ENCODE measurements at places on chromosomes 6 and 20.
A peak's percentile ranks its signal among the peaks of the same experiment; 100 is the strongest.

DNA sequence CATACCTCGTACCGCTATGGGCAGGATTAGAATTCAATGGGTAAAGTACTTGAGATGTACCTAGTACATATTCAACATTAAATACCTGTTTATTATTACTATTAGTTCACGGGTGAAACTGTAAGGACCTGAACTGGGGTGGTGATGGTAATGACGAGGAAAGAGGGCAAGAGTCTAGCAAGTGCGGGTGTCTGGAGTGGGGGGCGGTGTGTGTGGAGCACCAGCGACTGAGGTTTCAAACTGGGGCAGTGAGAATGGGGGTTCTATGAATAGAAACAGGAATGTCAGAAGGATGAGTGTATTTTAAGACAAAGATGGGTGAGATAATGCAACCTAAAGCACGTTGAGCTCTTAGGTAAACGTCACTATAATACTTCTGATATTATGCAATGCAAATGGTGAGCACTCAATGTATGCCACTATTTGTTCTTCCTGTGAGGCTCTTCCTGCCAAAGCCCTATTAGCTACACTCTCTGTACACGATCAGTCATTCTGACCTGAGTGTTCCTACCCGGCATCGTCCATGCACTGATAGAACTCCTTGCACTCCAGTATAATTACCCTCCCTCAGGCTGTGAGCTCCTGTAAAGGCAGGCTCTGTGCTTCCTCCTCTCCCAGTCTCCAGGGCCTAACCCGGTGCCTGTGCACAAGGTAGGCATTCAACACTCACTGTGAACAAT is 55.0 kb downstream of the ALDH5A1 start:
- no peak for DNase-seq

DNA sequence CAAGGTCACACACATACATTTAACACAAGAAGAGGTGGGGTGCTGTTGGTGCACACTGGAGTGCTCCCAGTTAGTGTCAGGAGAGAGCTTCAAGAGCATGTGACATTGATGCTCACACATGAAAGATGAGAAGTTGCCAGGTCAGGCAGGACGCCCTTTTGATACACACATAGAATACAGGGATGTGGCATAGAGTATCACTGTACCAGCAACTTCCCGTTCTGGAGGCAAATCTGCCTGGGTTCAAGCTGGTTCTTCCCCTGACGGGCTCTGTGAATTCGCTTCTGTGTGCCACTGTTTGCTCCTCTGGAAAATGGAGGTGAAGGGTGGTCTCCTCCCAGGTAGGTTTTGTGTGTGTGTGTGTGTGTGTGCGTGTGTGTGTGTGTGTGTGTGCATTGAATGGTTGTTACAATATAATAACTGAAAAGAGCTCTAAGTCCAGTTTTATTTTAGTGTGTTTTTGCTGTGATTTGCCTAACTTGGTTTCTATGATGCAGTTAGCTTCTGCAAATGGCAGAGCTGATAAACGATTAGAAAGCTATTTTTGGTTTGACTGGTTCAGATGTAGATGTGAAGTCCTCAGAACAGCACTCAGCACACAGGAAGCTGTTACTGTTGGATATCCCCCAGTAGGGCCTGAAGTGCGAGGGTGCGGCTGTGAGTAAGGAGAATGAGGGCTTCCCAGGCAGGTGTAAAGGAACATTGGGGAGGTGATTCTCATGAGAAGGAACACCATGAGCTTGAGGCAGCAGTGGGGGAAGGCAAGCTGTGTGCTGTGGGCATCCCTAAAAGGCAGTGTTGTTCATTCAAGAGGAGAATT is 53.4 kb downstream of the HIVEP1 start:
- no peak for DNase-seq

- DNase-seq, result no peak
These were observed 3.1 kb downstream of the PPP1R18 start for GRCh38 chr6:30683183-30683979.

DNA sequence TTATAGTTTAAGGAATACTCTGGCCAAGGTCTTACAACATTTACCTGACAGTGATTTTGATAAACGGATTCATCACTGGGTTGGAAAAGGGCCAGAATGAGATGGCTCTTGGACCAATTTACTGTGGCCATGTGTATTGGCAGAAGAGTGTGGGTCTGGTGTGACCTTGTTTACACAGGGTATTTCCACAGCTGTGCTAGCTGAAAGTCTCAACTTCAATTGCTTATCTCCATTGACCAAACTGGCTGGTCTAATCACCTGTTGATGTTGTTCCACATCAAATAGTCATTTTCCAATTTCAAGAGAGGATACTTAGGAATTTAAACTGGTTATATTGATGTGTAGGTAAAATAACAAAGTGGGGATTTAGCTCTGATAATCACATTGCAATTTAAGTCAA is 501.6 kb upstream of the MAP3K7 start:
- no peak for DNase-seq

DNA sequence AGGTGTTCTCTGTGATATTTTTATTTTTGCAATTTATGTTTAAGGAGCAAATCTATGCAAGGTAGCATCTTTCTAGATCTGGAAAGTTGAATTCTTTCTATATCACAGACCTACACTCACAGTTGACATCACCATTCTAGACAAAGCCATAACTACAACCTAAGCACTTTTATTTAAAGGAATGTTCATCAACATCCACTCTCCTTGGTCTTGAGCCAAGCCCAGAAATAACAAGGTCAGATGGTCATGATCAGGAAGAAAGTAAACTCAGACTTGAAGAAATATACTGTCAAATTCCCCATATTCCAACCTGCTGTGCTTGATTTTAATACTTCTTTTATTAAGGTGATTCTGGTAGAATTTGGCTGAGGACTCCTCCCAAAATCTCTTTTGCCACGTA is 32.2 kb downstream of the MMUT start:
- DNase-seq, result no peak

DNA sequence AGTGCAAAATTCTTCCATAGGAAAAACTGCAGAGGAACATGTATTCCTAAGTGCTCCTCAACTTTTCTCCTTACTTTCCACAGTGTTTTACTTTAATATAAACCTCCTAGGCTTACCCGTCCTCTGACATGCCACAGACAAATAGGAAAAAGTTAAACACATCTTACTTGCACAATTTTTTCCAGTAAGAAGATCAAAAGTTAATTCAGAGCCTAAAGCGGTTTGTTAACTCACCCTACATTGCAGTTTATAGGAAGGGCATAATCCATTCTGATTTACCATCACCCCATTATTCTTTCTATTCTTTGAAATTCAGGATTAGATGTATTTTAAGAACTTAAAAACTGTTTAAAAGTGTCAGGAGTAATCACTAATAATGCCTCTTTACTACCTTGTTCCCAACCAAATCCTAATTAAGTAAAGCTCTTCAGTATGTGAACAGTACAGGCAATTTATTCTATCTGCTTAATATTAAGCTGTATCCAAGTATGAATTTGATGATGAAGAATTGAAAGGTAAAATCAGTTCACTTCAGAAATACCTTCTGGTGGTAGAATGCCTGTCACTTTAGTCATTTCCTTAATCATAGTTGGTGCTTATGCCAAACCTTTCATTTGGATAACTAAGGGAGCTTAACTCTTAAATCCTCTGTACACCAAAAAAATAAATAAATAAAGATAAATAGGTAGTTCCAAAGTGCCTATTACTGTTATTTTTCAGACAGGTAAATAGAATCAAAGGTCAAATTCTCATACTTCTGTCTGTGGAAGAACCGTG is 292.0 kb downstream of the ALDH8A1 start:
- no peak for DNase-seq

DNA sequence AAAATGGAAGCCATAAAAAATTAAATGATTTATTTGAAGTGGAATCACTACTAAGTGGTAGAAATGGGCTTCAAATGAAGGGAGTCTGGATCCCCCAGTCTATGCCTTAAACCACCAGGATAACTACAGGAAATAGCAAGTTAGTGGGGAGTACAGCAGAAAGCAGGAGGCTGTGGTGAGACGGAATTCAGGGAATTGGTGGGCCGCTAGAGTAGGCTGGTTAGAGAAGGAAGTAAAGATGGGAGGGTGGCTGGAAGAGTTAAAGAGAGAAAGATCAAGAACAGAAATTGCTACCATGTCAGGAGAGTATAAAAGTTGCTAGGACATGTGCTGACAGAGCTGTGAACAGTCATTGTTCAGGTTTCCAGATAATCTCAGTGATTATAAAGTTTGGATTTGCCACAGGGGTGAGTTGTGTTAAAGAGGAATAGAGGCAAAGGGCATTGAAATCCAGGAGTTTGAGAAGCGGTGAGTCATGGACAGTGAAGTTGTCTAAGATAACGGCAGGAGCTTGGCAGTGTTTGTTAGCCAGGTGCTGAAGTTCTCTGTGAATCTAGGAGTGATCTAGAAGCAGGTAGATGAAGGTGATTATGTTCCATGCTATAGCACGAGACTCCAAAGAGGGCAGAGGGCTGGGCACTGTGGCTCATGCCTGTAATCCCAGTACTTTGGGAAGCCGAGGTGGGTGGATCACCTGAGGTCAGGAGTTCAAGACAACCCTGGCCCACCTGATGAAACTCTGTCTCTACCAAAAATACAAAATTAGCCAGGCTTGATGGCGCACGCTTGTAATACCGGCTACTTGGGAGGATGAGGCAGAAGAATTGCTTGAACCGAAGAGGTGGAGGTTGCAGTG is 13.7 kb upstream of the HINT3 start:
- no peak for DNase-seq

DNA sequence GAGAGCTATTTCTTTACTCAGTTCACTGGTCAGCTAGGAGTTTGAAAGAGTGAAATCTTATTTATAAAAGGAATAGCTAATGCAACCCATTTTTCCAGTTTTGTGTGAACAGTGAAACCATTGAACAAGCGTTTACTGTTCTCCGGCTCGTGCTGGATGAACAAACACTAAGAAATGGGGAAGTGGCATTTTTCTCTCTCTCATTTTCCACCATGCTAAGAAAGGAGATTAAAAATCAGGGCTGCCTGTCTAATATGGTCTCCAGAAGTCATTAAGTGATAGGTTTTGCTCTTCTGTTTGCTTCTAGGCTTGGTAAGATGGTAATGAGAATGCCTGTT is 774 bp upstream of the SFT2D1 start:
- no peak for DNase-seq

GRCh38 chr20:36153736-36154699 is 522 bp upstream of the EPB41L1 start:
- DNase-seq, result peak; percentile 7

DNA sequence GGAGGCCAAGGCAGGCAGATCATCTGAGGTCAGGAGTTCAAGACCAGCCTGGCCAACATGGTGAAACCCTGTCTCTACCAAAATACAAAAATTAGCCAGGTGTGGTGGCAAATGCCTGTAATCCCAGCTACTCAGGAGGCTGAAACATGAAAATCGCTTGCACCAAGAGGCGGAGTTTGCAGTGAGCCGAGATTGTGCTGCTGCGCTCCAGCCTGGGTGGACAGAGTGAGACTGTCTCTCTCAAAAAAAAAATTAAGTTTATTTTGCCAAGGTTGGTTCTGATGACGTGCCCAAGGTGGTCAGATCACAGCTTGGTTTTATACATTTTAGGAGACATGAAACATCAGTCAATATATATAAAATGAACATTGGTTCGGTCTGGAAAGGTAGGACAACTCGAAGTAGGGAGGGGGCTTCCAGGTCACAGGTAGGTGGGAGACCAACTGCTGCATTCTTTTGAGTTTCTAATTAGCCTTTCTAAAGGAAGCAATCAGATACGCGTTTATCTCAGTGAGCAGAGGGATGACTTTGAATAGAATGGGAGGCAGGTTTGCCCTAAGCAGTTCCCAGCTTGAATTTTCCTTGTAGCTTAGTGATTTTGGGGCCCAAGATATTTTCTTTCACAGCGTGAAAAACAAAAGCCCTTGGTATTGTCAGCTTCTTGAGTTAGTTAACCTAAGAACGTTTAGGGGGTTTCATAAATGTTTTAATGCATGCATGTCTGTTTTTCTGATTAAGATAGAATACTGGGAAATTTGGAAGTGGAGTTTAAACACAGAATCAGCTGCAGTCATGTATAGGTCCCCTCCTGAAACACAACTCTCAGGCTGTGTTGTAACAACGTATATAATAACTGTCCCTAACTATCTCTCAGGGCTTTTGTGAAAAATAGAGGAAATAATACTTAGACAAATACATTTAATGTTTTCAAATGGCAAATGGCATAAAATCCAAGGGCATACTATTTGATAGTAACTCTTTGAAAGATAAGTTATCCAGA is 16.7 kb downstream of the ACOT13 start:
- no peak for DNase-seq

DNA sequence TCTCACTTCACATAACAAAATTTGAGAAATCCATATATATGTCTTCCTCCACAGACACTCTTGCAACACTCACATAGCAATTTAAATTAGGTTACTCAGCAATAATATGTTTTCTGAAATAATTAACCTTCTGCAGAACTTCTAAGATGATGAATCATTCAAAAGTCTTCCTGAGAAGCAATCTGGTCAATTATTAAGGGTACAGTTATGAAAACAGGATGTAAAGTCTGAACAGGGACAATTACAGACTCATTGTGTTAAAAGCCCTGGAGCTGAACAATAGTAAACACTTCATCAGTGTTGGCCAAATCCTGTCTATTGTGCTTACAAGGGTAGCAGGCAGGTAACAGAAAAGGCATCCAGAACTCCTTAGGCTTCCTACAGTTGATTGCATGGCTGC is 75.4 kb downstream of the FILIP1 start:
- no peak for DNase-seq
